ENCODE measurements at places on chromosomes 5 and 9.

GRCh38 chr5:84362061-84362720 is 22.5 kb downstream of the EDIL3 start:
- DNase-seq: no peak

- DNase-seq: no peak
Measured at GRCh38 chr5:177437623-177438022, 9.0 kb upstream of the PRR7 start.

GRCh38 chr5:169431386-169431785 is 130.4 kb upstream of the SLIT3 start:
- DNase-seq: no peak

DNA sequence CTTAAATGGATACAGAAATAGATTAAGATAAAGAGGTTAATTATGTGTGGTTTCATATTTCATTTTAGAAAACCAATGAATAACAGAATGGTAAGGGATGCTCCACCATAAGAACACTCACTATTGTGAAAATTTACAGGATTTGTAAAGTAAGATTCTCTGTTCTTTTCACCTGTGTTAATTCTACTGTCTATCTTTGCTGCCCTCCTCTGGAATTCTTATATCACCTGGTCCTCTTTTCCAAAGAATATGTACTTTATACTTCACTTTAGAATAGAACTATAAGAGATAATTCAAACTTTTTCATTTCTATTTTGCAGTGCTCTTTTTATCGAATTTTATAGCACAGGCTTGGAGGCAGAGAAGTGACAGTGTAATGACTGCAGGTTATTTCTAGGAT is 213.4 kb downstream of the LURAP1L start:
- peak; percentile 25 for DNase-seq

GRCh38 chr9:104794070-104794469 is 30.1 kb downstream of the NIPSNAP3B start:
- no peak for DNase-seq

DNA sequence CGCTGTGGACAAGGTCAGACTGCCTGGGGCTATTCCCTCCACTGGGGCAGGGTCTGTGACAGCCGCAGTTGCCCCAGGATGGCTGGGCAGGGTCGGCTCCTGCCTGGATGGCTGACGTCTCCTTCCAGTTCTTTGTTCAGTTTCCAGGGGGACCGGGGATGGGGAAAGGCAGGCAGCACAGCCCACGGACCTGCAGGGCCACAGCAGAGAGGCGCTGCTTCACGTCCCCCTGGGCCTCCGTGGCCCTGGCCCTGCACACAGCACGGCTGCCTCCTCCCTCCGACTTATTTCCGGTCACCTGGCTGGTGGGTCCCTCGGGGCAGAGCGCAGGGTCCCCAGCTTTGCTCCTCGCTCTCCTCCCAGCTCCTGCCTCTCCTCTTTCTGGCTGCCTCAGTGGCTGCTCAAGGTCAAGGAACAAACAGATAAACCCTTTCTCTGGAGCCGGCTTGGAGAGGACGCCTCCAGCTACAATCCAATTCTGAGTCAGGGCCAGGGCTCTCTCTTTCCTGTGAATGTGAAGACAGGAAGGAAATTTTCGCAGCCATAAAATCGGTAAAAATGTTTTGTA is 169.7 kb downstream of the C9orf50 start:
- no peak for DNase-seq

GRCh38 chr9:109857336-109857735 is 77.3 kb downstream of the PALM2AKAP2 start:
- DNase-seq: no peak

GRCh38 chr5:37751227-37751626 is 88.6 kb downstream of the GDNF start:
- DNase-seq: peak; percentile 50

DNA sequence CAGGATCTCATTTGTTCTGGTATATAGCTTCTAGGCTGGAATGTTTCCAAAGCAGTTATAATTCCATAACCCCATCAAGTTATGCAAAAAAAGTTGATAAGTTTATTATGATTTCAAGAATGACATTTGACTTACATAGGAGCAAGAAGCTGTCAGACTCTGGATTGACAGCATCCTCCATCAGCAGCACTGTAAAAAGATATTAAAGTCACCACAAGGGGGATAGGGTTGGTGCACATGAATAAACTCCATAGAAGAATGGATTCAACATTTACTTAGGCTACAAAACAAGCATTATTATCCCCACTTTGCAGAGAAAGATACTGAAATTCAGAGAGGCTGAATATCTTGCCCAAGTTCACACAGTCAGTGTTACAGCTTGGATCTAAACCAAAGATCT is 208.9 kb upstream of the SLC30A5 start:
- DNase-seq: peak; percentile 40

GRCh38 chr9:84079994-84080393 is 99.4 kb downstream of the RMI1 start:
- DNase-seq: no peak

- DNase-seq: no peak
Measured at GRCh38 chr9:137789295-137789895, 88.2 kb upstream of the CACNA1B start.

- DNase-seq: no peak
Measured at GRCh38 chr5:10573487-10574145, 9.7 kb downstream of the ANKRD33B start.

GRCh38 chr9:128247226-128247803 is 28.5 kb downstream of the GOLGA2 start:
- no peak for DNase-seq

Data from trophoblast cell (in vitro differentiated cells and primary cell).